ENCODE measurements at places on chromosomes 3 and 15. TPM values are rescaled to one million over a fixed set of nuclear protein-coding genes. Genes with fewer than 3 reads are reported as not detected.

Gene SLC15A2
- total RNA-seq, result 0.40 TPM

DNA sequence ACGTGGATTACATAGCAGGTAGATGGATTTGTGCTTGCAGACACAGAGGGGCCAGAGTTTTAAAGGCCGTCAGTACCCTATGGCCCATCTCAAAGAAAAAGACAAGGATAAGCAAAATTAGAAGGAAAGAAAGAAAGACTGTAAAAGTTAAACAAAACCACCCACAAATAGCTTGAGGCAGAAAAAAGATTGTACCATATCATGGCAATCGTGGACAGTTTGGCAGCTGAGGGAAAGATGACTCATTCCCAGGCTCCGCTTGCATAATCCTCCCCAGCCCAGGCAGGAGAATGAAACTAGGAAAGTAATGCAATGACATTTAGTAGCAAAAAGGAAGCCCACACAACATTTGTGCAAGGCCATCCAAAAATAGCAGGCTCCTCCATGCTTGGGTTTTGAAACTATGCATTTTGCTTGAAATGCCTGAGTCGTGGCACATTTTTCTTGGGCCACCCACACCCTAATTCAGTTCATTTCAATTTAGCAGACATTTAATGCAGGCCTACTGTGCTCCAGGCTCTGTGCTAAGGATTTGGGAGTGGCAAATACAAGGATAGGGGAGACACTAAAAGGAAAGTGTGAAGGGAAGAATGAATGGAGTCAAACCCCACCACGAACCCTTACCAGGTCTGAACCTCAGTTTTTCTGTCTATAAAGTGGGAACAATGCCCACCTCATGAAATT is 40.9 kb upstream of the SMAD3 start:
- no peak for DNase-seq

GRCh38 chr3:169591159-169591951 is 72.2 kb downstream of the MECOM start:
- no peak for DNase-seq

- DNase-seq, result no peak
Measured at GRCh38 chr3:122520861-122521260, 6.1 kb upstream of the KPNA1 start.

Gene CYP11A1
- 2.6 TPM for total RNA-seq

Gene ACVR2B
- 4.4 TPM for total RNA-seq

DNA sequence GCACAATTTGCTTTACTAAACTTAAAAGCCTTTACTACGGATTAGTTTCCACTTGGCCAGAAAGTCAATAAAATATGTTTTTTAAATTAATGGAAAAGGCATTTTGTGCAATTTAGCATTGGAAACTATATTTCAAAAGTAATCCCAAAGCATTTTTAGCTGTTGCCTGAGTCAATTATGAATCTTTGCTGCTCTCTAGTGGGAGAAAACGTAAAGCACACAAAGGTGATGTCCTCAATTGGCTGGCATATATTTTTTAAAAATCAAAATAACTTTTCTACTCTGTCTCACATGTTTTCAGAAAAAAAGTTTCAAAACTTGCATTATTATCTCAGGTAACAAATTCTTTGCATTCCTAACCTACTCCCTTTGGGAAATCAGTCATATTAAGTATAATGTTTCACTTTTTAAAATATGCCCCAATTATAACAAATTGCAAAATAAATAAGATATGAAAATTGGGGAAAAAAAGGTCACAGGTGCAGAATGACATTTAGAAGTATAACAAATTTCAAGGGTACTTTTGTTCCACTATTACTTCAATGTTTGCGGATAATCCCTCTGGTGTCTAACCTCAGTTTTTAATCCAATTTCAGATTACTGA is 47.2 kb upstream of the TEX55 start:
- DNase-seq, result no peak

- DNase-seq, result no peak
Measured at GRCh38 chr15:57923750-57924149, 141.8 kb downstream of the ALDH1A2 start.

GRCh38 chr15:42691308-42691707 is 45.6 kb downstream of the CDAN1 start:
- no peak for DNase-seq

Gene IL17RC
- total RNA-seq, result 33.2 TPM

Gene EFCC1
- total RNA-seq, result not detected

Gene TM6SF1
- 2.0 TPM for total RNA-seq

GRCh38 chr3:191329654-191330529 is at the start of gene UTS2B:
Gene UTS2B, minus strand, starts transcription at chr3:191330526. Its CDS starts 48,337 bp downstream, at chr3:191282189.
- DNase-seq, result no peak

- no peak for DNase-seq
Measured at GRCh38 chr3:139329364-139329850, 14.4 kb upstream of the MRPS22 start.

Gene PCOLCE2
- 7.7 TPM for total RNA-seq

DNA sequence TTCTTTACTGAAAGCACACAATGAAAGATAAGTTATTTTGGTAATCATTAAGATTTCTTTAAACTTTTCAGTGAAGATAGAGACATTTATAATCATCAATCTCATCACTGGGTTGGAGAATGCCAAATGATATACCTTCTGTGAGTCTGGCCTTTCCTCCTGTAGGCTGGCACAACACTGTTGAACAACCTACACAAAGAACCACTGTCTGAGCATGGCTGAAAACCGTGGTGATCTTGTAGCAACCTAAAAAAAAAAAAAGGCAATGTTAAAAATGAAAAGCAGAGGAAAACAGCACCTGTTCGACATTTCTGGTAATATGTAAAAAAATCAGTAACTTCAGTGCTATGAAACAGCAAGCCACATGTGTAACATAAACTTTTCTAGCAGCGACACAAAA is 1.8 kb downstream of the RPS27L start:
- DNase-seq, result no peak
